ENCODE measurements at places on chromosomes 2 and 18.

- no peak for DNase-seq
These were observed 280.7 kb upstream of the ZC3H15 start for GRCh38 chr2:186205254-186205911.

DNA sequence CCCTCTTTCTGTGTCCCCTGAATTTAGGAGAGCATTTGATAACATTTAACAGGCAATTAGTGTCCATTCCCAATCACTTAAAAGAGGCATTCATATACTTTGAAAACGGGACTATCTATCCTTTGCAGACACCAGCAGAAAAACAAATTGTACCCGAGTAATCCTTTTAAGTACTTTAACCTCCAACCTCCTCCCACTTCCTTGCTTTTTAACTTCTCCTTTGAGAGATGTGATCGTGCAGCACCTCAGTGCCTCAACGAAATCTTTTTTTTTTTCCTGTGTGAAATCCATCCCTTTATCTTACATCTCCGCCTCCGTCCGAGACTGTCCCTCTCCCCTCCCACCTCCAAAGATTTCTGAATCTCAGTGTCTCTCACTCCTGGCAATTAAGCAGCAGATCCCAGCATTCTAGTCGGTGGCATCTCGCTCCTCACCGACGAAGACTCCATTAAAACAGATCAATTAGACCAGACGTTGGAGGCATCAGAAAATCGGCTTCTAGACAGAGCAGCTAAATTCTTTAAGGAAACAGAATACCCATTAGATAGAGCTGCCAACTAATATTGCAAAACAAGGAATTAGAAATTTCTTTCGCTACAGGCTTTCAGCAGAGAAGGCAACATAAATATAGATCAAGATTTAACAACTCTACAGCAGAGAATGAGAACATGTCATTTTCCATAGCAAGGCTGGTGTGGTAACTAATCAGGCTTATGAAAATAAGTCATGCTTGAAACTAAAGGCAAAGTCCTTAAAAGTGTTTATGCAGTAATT lies 1.9 kb upstream of the TMEFF2 start:
- no peak for DNase-seq

GRCh38 chr2:63047321-63048279 lies 3.0 kb upstream of the OTX1 start:
- DNase-seq, result no peak

GRCh38 chr2:226580403-226580802 lies 219.2 kb downstream of the IRS1 start:
- no peak for DNase-seq

GRCh38 chr2:205865905-205866441 lies 183.7 kb downstream of the NRP2 start:
- DNase-seq, result no peak

- DNase-seq, result peak; percentile 53
These were observed 12.8 kb upstream of the ALPP start for GRCh38 chr2:232365621-232366321.

DNA sequence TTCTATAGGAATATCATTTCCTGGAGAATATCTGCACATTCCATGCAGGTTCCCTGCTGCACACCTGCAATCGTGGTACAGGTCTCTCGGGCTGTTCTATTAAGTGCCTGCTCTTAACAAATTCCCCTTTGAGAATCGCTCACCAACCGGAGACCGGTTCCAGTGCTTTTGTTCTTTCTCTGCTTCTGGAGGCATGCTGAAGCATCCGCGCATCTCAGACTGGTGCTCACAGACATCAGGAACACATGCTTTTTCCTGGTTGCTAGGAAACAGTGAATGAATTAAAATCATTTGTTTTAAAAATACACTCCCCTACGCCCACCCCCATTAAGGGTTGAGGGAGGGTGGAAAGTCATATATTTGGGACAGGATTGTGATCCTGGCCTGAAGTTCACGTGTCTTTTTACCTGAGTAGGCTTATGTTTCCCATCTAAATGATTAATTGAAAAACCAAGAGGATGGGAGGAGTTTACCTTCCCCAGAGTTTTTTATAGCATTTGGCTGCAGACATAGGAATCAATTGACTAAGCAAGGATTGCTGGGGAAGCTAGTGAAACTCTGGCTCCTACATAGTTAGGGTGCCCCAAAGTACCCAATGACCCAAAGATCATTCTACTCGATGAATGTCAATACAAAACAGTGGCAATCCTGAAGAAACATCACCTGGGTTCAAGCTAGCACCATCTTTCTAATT lies at the start of gene C2orf80:
Gene C2orf80 (minus strand): TSS at position 221 of the 694 bp plus-strand sequence. CDS start 3,044 bp downstream, outside the sequence.
- DNase-seq, result no peak

DNA sequence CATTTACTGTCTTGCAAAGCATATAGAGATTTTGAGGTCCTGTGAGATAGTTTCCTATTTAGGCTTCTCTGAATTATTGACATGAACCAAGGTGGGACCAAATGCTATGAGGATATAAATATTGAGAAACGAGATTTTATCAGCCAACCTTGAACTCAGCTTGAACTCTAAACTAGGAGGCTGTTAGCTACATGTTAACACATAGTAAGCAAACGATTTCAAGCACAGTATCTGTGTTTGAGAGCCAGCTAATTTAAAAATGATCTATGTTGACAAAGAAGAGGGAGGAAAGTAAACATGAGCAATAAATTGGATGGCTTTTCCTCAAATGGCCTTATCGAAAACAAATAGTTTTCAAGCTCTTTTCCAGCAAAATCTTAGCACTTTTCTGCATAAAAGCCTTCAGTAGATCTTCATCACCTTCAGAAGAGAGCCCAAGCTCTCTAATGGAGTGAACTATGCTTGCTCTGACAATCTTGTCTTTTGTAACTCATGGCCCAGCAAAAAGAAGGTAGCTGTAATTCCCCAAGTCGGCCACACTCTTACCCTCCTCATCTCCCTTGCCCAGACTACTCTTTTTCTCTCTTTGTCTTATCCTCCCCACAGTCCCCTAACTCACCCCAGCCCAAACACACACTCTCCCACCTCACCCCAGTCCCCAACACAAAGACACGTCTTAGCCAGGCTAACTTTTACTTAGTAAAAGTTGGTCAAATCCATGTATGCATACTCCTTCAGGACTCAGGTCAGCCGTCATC lies 14.7 kb downstream of the CD28 start:
- DNase-seq, result no peak

GRCh38 chr2:69344305-69344704 lies 42.7 kb downstream of the GFPT1 start:
- no peak for DNase-seq

DNA sequence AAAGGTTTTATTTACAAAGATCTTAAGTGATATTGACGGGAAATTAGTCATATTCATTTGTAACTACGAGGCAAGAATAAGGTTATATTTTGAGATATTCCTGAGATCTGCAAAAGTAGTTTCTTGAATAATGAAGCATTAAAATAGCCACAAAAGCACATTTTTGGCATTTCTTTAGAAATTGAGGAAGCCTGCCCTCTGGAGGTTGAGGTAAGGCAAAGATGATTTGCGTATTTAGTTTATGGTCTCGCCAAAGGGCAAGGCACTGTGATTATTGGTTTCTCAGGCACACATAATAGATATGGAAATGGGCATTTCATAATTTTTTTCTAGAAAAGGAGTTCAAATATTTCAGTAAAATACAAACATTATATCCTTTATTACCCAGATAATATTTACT lies 143.7 kb upstream of the RPRM start:
- no peak for DNase-seq

GRCh38 chr2:44751754-44752479 lies 189.6 kb upstream of the SIX3 start:
- no peak for DNase-seq

DNA sequence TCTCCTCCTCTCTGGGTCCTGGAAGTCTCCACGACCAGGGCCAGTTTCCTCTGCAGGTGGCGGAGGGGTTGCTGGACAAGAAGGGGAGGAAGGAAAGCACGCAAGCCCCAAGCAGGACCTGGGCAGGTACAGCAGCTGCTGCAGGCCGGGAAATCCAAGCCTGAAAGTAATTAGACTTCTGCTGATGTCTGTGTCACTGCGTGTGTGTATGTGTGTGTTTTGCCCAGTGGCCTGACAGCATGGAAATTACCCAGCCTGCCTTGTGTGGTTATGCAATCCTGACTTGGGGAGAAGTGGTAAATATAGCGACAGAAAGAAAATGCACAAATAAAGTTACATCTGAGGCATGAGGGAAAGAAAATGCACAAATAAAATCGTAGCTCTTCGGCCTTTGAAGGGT lies 121.8 kb upstream of the ZBTB14 start:
- DNase-seq, result no peak

DNA sequence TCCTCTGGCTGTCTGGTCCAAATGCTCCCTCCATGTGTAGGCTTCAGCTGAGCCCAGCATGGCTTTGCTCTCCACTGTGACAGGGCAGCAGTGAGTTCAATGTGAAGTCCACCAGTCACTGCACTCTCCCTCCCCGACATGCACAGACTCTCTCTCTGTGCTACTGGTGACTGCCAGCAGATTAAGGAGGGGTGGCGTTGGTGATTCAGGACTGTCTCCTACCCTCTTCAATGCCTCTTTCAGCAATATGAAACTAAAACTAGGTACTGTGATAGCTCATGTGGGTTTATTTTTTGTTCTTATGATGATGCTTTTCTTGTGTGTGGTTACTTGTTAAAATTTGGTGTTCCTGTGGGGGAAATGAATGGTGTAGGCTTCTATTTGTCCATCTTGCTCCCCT lies 201.0 kb upstream of the RBMS1 start:
- DNase-seq, result no peak

DNA sequence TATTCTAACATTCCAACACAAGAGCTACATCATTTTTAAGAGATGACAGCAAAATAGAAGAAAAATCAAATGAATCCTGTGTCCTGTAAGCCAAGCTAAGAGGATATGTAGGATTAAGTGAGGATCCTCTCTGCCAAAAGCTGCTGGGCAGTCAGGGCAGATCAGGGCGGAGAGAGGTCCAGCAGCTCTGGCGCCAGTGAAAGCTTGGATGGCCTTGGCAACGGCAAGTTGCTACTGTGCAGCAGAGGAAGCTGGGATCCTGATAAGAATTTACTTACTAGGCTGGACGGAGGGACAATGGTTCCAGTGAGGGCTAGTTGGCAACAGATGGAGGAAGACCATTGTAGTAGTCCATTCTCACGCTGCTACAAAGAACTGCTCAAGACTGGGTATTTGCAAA lies 391.5 kb downstream of the XIRP2 start:
- DNase-seq, result no peak

GRCh38 chr18:12026562-12026961 lies 45.3 kb downstream of the IMPA2 start:
- no peak for DNase-seq

- DNase-seq, result no peak
These were observed 57.0 kb upstream of the KCNG2 start for GRCh38 chr18:79740521-79741361.

DNA sequence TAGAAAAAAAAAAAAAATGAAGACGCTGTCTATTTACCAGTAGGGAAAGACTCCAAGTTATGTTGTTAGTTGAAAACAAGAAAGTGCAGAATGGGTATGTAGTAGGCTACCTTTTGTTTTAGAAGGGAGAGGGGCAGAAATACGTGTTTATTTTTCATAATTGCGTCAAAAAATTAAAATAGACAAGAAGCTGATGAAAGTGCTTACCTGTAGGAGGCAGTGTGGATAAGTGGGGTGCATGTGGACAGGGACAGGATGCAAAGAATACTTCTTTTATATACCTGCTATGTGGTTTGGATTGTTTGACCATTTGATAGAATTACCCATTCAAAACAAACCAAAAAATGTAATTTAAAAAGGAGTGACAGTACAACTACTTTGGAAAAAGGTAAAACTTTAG lies 3.0 kb upstream of the GCG start:
- DNase-seq, result no peak

- DNase-seq, result no peak
These were observed 13.7 kb downstream of the SOS1 start for GRCh38 chr2:39107156-39107555.

DNA sequence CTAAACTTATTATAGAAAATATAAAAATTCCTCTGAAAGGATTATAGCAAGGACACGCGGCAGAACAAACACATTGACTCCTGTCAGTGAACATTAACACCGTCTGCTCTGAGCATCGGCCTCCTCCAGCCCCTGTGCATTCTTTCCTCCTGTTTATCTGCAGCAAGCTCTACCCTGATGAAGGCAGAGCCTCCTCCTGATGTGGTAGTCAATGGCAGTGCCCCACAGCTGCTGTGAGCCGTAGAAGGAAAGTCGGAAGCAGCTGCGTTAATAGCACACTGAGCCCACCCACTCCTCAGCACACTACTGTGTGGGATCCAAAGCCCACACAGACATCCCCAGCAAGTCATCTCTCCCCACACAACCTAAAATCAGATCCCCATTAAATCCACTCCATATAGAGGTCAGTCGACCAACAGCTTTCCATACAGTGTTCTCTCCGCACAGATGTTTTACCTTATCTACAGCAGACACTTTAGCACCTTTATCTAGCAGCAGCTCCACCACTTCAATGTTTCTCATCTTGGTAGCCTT lies 41.0 kb downstream of the KIDINS220 start:
- DNase-seq, result no peak

Data from HTR-8/SVneo (cell line).